ENCODE measurements at places on chromosomes 4 and X. TPM values are rescaled to one million over a fixed set of nuclear protein-coding genes. Genes with fewer than 3 reads are reported as not detected.

Gene MAGEB6
- total RNA-seq = not detected

Gene KLHL4
- 1.9 TPM for total RNA-seq

Gene KLHL34
- 0.29 TPM for total RNA-seq

Gene CAPN6
- total RNA-seq = 35.6 TPM

Gene GPR34
- 20.9 TPM for total RNA-seq

Gene SERTM2
- 0.06 TPM for total RNA-seq

Gene DHRSX
- total RNA-seq = 61.4 TPM

Gene CENPVL2
- total RNA-seq = 0.17 TPM

Gene PLXNB3
- total RNA-seq = 65.3 TPM

Gene GPR82
- 1.2 TPM for total RNA-seq

Gene PPP1R2C
- not detected for total RNA-seq

Gene FGB
- total RNA-seq = 7.5 TPM

Gene TKTL1
- not detected for total RNA-seq
